GOT3 (cell line): ENCODE measurements at places on chromosomes 5 and 9.

DNA sequence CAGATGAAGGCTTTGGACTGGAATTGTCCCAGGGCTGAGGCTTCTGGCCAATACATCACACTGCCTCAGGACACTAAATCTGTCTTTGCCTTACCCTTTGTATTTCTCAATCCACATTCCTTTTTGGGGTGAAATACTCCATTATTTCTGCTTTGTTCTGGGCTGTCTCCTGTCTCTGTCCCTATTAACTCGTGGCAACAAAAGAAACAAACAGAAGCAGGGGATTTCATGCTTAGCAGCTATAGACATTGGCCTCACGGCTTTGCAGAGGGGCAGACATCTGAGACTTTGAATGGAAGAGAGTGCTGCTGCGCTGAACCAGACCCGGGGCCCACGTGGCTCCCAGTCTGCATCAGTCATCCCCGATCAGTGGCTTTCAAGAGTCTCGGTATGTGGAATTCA is 129.7 kb downstream of the ARL15 start:
- DNase-seq, result no peak

DNA sequence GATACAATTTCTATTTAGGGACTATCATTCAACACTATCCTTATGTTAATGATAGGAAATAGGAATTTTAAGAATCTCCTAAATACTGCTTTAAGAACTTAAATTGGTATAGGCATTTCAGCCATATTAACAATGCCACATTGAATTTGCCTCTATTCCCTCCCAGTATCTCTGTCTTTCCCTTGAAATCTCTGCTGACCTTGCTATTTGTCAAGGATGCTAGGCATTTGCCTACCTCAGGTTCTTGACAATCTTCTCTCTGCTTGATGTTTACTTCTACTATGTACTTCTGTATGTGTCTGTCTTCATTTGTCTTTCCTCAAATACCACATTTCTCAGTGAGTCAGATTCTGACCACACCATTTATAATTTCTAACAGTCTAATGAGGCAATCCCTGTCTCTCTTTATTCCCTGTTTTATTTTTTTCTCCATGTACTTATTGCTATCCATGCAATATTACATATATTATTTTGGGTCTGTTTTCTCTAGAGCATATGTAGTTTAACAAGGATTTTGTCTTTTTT is 1461.4 kb upstream of the CDH9 start:
- no peak for DNase-seq

- DNase-seq, result no peak
Observed at GRCh38 chr5:148873120-148873519, 46.7 kb downstream of the ADRB2 start.

- DNase-seq, result no peak
Observed at GRCh38 chr9:22898591-22898990, 452.0 kb downstream of the DMRTA1 start.

DNA sequence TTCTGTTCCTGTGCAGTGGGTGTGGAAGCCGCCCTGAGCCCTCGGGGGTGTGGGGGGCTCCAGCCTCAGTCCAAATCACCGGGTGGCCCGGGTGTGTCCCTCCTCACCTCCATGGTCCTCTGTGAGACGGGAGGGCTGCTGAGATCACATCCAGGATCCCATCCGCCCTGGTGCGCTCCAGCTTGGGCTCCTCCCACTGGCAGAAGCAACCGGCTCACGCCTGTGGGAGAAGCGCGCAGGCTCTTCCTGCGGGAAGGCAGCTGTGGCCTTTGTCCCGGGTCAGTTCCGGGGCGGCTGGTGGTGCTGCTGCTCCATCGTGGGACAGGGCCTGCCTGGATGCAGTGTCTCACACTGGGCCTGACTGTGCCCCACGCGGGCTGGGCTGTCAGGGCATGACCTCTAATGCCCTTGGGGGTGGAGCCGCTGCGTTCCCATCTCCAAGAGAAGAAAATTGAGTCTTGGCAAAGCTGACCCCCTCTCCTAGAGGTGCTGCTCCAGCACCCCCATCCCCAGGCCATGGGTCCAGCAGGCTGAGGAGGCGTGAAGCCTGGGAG is 18.5 kb downstream of the OLFM1 start:
- DNase-seq, result no peak

GRCh38 chr9:73714294-73714693 is 562.6 kb downstream of the ANXA1 start:
- no peak for DNase-seq

DNA sequence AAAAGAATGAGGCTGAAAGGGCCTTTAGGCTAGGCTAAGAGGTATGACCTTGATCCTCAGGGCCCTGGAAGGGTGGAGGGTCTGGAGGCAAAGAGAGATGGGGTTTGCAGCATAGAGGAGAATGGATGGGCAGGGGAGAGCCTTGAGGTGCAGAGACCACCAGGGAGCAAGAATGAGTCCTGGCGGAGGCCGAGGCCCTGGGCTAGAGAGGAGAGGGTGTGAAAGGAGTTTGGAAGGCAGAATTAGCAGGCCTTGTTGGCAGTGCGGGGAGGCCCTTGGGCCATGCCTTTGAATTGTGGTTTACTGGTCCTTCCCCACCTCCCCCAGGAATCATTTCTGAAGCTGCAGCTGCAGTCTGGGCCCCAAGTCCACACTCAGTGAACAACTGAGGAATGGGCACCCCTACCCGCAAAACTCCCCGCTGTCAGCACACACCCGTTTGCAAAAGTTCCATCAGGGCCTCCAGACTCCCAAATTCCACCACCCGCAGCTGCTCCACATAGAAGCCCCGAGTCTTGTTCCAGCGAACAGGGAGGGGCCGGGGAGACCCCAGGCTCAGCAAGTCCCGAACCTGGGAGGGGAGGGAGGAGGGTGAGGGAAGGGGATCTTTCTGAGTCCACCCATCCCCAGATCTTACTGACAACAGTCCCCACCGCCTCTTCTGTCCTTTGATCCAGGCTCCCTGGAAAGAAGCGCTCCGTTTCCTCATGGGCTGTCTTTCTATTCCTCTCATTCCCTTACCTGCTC is 2.1 kb downstream of the KIF12 start:
- no peak for DNase-seq

GRCh38 chr5:178467568-178468195 is 122.5 kb downstream of the COL23A1 start:
- DNase-seq, result no peak

GRCh38 chr5:757346-757930 is 27.1 kb downstream of the ZDHHC11B start:
- no peak for DNase-seq

DNA sequence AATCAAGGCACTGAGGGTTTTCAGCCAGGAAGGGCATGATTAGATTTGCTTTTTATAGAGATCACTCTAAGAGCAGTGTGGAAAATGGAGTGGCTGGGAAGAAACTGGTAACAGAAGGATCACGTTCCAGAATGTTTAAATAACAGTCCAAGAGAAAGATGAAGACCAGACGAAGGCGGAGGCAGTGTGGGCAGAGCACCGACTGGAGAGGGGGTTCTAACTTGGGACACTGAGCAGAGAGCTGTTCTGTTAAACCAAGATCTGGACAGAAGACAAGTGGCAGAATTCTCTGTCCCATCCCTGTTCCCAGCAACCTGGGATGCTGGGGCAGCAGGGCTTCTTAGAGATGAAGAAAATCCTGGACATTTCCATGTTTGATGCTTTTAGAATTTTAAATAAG is 249.1 kb upstream of the NR4A3 start:
- DNase-seq, result no peak

GRCh38 chr5:112958093-112959088 is 18.2 kb upstream of the DCP2 start:
- DNase-seq, result peak; percentile 34

- no peak for DNase-seq
Observed at GRCh38 chr5:129496421-129496820, 36.3 kb downstream of the ADAMTS19 start.

DNA sequence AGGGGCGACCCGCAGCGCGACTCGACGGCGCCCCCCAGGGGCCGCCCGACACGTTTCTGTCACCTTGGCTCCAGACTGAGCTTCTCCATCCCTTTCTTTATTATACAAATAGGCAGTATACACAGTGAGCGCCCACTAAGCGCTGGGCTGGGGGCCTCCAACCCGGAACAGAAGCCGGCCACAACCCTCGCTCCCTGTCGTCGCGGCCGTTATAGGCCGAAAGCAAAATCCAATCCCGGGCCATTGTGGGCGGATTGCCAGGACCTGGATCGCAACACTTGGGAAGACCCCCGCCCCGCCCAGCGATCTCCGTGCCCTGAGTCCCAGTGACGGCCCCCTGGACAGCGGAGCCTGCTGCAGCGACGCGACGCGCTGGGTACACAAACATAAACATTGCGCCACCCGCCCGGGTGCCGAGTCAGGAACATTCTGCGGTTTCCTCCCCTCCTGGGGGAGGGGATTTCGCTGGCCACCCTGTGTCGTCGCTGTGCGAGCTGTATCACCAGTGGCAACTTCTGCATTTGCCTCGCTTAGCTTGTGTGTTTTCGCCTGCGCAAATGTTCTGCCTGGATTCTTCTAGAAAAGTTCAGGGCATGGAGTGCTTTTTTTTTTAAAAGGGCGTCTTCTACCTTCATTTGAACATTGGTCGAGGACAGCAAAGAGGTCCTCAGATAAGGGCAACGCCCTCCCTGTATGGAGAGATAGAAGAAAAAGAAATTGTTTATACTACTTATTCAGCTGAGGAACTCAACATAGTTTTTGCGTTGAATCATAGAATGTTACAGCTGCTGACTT is 1.3 kb upstream of the DUSP1 start:
- peak; percentile 68 for DNase-seq

GRCh38 chr9:21561502-21561901 is 79.4 kb upstream of the IFNE start:
- DNase-seq, result no peak

- no peak for DNase-seq
Observed at GRCh38 chr9:14608540-14608939, 84.7 kb downstream of the ZDHHC21 start.

- no peak for DNase-seq
Observed at GRCh38 chr5:82054004-82054710, 82.3 kb downstream of the ATG10 start.

GRCh38 chr5:134625559-134625958 is 7.1 kb downstream of the SAR1B start:
- DNase-seq, result no peak

DNA sequence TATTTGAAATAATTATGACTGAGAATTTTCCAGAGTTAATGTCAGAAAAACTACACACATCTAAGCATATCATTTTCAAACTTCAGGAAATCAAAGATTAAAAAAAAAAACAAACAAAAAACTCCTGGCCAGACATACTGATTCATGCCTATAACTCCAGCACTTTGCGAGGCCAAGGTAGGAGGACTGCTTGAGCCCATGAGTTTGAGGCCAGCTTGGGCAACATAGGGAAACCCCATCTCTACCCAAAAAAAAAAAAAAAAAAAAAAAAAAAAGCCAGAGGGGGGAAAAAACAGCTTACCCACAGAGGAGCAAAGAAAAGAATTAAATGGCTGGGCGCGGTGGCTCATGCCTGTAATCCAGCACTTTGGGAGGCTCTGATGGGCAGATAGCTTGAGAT is 22.4 kb downstream of the EFCAB9 start:
- DNase-seq, result no peak

DNA sequence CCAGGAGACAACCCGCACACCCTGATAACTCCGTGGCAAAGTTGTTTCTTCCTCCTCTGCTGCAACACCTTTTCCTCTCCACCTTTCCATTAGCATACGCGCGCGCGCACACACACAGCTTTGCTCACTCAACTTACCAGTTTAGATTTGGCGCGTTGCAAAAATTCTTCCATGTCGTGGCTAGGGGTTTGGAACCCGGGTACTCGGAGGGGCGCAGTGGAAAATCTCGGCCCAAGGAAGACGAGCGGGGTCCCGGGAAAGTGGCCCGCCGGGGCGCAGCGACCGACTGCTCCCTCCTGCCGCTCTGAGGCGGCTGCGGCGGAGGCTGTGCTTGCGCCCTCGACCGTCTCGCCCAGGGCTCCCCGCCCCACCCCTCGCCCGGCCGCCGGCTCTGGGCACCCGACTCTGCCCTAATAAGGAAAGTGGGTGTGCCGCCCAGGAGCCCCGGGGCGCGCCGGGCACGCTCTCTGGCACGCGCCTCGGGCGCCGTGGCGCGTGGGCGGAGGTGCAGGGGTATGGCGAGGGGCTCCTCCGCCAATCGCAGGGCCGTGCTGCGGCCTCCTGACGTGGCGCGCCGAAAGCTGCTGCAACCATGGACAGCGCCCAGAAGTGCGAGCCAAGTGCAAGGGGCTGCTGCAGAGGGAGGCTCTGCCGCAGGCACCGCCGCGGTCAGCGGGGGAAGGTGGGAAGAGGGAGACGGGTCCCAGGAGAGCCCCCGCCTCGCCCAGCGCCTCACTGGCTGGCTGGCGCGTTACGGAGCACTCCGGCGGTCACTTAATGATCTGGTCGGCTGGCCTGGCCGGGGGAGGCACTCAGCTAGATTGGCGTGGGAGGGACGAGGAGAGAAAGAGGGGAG is at the start of gene PRUNE2:
PRUNE2 (minus strand) TSS at position 324 of the 856 bp plus-strand sequence; CDS start at position 173, 151 bp downstream.
- DNase-seq, result peak; percentile 25

GRCh38 chr9:88623698-88624097 is 88.7 kb downstream of the NXNL2 start:
- DNase-seq, result no peak

DNA sequence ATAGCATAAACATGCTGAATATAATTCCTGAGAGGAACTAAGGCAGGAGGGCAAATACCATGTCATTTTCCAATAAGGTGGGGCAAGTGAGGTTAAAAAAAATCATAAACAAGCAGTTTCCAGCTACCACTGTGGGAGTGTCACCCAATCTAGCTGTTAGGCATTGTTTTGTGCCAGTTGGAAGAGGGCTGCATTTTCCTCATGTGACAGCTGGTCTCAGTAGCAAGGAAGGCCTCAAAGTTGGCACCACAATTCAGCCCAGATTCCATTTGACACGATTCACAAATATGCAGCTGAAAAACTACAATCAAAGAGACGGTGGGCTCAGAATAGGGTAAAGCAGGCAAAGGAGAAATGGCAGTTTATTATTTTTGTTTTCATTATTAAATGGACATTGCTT is 636.1 kb downstream of the KIF4B start:
- DNase-seq, result no peak

DNA sequence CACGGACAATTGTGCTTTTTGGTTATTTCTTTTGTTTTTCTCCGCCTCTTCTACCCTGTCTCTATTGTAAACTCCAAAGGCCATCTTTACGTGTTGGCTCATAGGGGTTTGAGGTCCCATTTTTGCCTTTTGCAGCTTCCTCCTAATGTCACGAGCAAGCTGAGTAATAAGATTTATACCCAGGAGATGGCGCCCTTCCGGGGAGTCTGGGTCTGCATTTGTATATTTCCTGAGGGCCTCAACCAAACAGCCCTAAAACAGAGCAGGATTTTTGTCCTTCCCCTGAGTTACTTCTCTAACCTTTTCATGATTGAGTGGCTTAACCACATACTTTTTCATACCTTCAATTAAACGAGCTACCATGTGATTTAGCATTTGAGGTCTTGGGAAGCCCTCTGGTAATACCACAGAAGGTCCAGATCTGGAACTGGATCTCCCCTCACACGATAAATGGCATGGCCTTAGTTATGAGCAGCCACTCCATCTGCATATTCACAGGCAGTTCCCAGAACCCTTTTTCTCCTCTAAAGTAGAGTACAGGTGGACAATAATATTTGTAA is 11.2 kb upstream of the CFAP95 start:
- DNase-seq, result no peak

DNA sequence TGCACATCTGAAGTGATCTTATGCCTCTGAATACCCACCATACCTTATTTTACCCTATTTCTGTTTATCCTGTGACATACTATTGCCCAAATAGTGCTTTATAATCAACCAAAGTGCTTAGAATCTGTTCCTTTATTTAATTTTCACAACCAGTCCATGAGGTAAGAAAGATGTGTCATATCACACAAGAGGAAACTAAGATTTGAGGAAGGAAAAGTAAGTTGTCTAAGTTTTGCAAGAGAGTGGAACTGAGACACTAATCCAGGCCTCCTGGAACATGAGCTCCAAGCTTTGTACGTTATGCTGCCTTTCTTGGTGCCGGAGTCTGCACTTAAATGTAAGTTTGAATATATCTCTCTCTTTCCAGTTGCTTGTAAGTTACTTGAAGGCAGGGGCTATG is 17.2 kb downstream of the KDM3B start:
- no peak for DNase-seq
